ENCODE measurements at places on chromosomes 1 and 21.

- DNase-seq: no peak
Measured at GRCh38 chr1:193070386-193070753, 11.0 kb downstream of the RO60 start.

- DNase-seq: no peak
Measured at GRCh38 chr1:35539824-35540261, 17.4 kb downstream of the KIAA0319L start.

DNA sequence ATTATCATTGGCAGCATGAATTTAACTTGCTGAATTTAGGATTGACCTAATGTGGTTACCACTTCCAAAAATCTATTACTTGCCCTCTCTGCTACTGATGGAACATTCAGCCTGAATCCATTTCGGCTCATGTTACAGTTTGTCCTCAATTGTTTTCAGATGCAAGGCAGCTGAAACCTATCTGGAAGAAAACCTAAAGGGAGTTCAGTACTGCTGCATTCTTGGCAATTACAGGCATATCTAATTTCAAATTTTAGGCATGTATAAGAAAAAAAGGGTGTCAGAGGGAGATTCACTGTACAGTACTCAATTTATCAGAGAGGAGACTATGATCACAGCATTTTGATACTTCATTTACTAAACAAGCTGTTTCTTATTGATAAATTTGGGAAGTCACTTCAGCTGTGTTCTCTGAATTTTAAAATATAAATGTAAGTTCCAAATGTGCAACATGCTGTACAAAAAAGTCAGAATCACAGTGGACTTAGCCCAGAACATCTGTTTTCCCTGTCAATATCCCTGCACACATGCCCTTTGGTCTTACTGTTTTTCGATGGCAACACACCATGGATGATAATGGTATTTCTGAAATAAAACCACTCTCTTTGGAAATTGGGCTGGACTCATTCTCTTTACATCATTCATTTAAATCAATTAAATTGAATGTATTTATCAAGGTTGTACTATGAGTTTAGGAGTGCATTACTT lies 651.6 kb upstream of the ADGRL4 start:
- DNase-seq: no peak

DNA sequence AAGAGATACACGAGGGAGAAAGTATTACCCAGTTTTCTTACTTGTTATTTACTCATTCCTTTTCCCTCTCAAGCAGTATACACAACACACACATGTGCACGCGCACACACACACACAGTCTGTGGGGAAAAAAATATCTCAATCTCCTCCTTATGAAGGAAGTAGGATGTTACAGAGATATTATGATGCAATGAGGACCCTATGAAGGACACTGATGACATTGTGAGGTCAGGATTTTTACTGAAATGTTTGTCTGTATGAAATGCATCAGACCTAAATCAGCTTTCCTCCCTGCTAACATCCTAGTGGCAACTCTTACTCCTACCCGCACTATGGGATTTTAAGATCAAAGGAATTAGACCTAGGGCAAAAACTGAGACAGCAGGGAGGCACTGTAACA lies at the start of gene WDR64:
Gene WDR64, plus strand, starts transcription at position 270 of the 400 bp plus-strand sequence. CDS start 204 bp downstream, outside the sequence.
- no peak for DNase-seq

DNA sequence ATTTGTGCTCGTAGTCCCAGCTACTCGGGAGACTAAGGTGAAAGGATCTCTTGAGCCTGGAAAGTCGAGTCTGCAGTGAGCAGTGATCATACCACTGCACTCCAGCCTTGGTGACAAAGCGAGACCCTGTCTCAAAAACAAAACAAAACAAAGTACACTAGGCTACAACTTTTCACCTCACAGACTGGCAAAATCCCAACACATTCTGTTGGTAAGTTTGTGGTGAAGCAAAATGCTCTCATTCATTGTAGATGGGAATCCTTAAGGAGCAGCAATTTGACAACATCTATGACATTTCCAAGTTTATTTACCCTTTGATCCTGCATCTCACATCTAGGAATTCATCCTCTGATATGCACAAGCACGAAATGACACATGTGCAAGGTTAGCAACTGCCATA lies 20.2 kb upstream of the SLC1A7 start:
- no peak for DNase-seq

DNA sequence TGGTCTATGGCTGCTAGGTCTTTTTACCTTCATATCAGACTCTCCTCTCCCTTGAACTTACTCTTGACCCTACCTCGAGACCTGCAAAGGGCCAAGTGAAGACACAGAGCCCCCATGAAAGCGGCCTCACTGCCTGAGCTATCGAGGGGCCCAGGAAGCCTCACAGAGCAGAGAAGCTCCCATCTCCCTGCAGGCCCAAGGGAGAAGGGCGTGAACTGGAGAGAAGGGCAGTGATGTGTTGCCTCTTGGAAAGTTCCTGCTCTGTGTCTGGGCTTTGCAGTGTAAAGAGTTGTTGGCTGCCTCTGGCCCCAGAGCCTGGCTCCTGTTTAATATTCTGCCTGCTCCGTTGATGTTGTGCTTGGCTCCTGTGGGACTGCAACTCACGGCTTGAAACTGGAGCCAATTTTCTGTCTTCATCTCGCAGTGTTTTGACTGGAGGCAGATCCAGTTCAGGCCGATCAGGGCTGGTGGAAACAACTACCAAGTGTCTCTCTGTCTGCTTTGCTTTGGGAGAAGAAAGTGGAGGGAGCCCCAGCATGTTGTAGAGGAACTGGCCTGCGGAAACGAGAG lies 4.3 kb downstream of the SERTAD4 start:
- no peak for DNase-seq

GRCh38 chr1:230423951-230424350 lies 2.2 kb downstream of the PGBD5 start:
- no peak for DNase-seq

- DNase-seq: no peak
Measured at GRCh38 chr1:177035586-177035985, 128.9 kb downstream of the ASTN1 start.

GRCh38 chr1:43557744-43558245 lies 27.1 kb downstream of the PTPRF start:
- no peak for DNase-seq

GRCh38 chr1:201877877-201878401 lies 10.8 kb upstream of the SHISA4 start:
- DNase-seq: no peak

GRCh38 chr1:16048573-16049189 lies 5.1 kb downstream of the CLCNKB start:
- peak; percentile 33 for DNase-seq

DNA sequence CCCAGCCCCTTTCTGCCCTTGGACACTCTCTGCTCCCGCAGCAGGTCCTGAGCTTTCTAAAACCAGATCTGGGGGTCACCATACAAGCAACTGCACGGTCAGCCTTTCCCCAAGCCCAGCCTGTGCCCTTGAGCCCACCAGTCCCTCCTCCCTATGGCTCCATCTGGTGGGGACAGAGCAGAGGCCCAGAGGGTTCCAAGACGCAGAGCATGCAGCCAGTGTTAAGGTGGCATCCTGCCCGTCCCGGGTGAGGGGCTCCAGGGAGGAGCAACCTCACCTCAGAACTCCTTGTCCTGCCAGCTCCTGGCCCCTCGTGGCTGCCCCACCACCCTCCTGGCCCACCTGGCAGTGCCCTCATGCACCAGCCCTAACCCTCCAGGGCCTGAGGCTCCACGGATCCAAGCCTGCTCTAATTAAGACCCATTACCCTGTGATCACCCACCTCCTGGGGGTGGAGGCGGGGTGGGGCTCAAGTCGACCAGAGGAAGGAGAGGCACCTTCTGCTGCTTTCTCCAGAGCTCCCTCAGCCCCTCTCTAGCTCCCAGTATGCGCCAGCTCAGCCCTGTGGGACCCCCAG lies 8.5 kb downstream of the CHD5 start:
- no peak for DNase-seq

DNA sequence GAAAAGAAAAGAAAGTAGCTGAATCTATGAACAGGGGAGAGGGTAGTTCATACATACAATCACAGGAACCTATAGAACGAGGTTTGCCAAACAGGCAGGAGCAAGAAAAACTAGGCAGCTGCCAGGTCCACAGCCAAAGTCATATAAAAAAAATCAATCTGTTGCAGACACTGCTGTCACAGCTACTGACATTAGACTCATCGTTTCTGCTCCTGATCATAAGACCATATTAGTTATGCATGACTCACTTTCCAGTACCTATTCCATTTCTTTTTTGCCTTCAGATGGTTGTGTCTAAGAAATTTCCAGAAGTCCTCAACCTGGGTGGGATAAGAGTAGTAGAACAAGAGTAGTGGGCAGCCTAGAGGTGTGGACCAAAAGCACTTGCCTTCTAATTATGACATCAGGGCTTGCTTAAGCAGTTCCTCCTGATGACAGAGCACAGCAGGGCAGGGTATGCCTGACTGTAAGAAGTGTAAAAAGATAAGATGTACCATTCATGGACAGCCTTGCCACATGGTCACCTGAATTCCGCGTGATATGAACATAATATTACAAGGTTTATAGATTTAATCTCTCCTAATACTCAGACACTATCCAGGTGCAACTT lies 323.2 kb upstream of the SGIP1 start:
- DNase-seq: no peak

DNA sequence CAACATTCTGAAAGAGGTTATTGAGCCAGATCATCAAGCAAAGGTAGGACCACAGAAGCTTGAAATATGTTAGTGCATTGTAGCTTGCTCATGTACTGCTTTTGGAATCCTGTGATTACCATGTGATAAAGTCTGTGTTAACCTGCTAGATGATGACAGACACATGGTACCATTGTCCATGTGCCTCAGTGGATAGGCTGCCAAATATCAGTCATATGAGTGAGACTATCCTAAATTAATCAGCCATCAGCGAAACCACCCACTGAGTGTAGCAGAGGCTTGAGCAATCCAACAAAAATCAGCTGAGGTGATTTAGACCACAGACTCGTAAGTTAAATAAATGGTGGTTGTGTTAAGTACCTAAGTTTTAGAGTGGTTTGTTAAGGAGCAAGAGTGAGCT lies 32.7 kb upstream of the CRB1 start:
- DNase-seq: no peak

DNA sequence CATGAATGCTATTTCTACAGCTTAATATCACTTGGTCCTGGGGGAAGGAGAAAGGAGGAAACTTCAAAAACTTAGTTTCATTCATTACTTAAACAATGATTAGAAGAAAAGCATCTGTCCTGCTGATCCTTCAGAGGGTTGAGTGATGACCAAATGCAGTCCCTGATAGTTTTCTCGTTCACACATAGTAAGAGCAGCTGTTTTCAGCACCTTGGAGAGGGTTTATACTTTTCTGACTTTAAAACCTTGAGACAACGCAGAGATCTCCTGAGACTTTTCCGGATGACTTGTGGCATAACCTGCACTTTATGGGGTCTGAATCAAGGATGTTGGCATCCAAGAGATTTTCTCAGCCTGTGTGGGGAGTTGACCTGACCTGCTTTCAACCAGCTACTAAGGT lies 94.0 kb upstream of the KCND3 start:
- no peak for DNase-seq

DNA sequence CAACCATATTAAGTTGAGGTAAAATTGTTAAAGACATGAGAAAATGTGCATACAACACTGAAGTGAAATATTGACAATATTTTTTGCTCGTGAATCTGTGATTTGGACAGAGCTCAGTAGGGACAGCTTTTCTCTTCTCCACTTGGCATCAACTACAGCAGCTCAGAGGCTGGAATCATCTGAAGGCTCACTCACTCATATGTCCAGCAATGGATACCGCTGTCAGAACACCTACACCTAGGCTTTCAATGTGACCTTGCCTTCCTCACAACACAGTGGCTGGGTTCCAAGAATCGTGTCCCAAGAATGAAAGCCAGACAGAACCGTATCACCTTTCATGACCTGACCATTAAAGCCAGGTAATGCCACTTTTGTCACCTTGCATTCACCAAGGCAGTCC lies 115.2 kb downstream of the NRIP1 start:
- no peak for DNase-seq

GRCh38 chr1:221497046-221497445 lies 244.8 kb downstream of the DUSP10 start:
- no peak for DNase-seq

DNA sequence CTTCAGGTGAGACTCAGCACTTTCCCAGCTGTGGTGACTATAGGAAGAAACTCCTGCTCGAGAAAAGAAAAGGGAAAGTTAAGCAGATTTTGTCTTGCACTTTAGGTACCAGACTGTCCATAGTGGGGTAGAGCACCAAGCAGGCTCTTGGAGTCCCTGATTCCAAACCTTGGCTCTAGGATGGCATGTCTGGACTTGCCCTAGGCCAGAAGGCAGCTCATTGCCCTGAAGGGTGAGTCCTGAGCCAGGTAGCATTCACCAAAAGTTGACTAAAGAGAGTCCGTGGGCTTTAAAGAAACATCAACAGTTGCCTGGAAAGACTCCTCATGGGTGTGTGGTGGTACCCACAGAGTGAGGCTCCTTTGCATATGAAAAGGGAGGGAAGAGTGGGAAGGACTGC lies 145.2 kb upstream of the SNX7 start:
- DNase-seq: no peak

DNA sequence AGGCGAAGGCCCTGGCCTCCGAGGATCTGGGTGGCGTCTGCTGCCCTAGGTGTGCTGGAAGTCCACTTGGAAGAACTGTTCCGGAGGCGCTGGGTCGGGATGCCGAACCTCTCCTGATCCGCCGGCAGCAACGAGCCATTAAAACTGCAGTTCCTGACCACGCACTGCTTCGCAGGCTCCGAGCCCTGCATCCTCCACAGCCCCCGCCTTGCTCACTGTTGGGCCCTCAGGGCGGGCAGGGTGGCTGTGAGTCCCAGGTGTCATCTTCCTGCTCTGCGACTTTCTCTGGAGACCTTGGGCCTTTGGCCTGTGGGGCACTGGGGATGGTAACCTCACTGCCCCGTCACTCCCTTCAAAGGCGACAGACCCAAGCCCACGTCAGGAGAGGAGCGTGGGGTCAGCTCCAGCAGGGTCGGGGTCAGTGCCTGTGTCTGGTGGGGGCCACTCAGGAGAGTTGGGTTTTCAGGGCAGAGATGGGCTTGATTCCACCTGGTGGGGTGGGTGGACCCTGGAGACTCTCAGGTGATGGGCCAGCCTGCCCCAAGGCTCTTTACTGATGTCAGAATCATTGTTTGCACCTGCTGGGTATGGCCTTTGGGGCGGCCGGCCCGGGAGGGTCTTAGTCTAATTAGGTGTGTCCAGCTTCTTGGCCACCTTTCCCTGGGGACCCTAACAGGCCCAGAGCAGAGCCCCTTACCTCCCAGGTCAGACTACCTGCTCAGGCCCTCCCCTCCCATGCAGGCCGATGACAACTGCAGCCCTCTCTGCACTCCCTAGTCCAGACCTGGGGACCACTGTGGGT lies 3.1 kb downstream of the PRXL2B start:
- DNase-seq: no peak

All from activated T-cell treated with anti-CD3 and anti-CD28 coated beads for 48 hours (primary cell).